ENCODE measurements at places on chromosomes 12 and 14. TPM values are rescaled to one million over a fixed set of nuclear protein-coding genes. Genes with fewer than 3 reads are reported as not detected.

The STXBP6 gene
- 1.2 TPM for total RNA-seq

DNA sequence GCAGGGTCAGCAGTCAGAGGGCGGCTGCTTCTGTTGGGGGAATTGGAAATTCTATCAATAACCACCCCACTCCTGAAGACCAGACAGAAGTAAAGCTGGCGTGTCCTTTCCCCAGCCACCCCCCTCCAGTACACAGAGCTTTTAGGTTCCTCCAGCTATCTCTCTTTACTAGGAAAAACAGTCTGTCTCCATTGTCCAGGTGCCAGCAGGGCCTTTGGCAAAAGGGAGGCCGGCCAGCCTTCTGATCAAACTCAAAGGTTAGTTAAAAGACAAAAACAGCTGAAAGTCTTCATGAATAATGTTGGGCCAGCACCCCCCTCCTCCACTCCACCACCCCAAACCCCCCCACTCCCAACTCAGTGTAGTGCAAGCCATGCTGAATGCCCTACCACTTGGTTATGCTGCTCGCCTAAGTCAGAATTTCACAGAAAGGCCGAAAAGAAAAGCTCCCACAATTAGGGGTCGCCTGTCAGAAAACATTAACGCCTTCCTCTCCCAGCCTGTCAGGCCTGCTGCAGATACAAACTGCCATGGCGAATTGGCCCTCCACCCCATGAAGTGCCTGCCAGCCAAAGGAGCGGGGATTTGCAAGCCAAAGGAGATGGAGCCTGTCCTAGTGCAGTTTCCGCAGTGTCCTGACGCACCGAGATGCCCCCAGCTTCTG lies 8.9 kb downstream of the ASCL1 start:
- peak; percentile 35 for DNase-seq

DNA sequence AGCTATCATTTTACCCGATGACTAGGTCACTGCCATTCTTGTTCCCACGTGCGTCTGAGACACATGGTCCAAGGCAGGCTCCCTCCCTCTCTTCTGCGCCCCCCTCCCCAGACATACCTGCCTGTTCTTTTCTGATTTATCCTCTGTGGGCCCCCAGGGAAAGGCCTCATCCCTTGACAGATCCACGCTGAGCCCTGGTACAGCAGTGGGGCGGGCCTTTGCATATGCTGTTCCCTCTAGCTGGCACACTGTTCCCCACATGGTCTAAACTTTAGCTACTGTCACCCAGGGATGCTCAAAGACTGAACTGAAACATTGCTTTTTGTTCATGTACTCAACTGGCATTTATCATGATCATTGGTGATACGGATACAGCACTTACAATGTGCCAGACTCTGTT lies 122.5 kb downstream of the SCARB1 start:
- no peak for DNase-seq

- no peak for DNase-seq
Observed at GRCh38 chr12:4392223-4392742, 12.8 kb upstream of the FGF23 start.

DNA sequence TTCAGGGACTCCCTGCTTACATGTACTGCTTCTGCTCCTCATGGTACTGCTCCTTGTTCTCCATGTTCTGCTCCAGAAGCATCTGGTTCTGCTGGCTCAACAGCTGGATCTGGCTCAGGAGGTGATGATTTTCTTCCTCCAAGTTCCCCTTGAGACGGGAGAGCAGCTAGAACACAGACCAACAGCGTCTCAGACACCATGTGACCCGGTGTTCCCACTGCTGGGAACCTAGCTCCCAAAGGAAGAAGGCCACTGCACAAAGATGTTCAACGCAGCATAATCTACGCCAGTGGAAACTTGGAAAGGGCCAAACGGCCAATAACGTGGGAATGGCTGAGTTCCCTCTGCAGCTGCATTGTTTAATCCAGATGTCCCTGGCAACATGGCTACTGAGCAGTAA lies 49.6 kb upstream of the GPR68 start:
- DNase-seq: no peak

- no peak for DNase-seq
Observed at GRCh38 chr12:98425859-98426258, 89.5 kb upstream of the TMPO start.

GRCh38 chr12:45794422-45794821 lies 64.9 kb downstream of the ARID2 start:
- peak; percentile 20 for DNase-seq

DNA sequence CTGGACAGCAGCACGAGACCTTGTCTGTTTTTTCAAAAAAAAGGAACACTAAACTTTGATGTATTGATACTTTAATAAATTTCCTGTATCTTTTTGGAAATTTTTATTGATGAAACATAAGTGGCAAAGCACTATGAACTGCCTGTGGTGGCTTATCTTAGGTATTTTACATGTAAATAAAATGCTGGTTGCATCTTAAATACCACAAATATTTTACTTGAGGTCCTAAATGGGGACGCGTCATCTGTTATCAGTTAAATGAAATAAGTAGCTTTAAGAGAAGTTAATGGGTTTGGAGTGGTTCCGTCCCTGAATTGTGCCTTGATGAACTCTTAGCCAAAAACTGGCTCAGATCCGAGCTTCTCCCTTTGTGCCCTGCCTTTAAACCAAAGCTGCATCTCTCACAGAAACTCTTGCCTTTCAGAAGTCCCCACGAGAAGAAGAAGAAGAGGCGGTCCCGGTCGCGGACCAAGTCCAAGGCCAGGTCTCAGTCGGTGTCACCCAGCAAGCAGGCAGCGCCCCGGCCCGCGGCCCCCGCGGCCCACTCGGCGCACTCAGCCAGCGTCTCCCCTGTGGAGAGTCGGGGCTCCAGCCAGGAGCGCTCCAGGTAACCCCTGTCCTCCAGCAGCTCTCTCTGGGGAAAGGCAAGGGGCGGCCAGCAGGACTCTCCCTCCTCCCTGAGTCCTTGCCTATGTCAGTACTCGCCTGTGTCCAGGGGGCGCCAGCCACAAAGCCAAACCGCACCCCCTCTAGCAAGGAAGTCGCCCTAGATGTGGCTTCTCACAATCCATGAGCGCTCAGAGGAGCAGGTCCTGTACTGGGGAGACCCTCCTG lies 31.2 kb upstream of the MMP17 start:
- peak; percentile 85 for DNase-seq

Measured in H7 (cell line).